Kidney capillary endothelial cell (primary cell): ENCODE measurements at places on chromosomes 1 and 21.

GRCh38 chr1:198528364-198528763, 12.1 kb downstream of the ATP6V1G3 start:
- peak; percentile 31 for DNase-seq

DNA sequence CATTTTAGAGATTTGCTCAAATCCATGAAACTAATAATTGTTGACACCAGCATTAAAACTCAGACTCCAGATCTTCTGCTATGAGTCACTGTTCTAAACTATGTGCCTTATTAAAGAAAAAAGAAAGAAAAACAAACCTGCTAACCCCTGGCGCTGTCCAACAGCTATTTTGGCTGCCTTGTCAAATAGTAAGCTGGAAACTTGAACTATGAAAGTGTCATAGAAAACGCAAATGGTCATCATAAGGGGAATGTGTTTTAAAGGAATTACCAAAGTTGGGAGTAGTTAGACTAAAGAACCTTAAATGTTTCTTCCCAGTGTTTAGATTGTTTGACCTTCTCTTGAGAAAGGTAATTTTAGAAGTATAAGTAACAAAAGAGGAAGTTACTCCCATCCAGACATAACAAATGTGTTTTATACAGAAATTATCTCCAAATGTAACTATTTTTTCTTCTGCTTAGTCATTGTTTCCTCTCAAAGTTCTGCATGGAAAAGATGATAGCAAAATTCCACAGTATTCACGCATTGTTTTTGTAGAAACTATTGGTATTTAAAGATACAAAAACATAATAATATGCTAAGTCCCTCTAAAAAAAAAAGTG, 272.4 kb downstream of the TPR start:
- peak; percentile 71 for DNase-seq

DNA sequence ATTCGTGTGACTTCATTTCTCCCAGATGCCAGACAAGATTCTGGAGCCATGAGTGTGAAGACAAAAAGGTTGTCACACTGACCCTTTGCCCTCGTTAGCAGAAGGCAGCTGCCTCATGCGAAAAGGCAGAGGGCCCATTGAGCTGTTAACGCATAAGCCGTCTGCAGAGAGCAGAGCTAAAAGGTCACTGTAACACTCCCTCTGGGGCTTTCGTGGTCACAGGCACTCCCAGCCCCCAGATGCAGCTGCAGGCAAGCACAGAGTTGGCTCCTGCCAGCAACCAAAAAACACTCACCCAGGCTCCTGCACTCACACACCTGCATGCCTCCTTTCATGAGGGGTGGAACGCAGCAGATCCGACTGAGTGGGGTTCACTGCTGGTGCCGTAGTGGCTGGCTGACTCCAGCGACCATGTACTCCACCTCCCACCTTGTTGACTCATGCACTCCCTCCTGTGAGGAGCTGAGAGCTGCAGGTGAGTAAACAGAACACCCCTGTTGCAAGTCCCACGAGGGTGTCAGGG, 287.5 kb downstream of the SMYD3 start:
- no peak for DNase-seq

DNA sequence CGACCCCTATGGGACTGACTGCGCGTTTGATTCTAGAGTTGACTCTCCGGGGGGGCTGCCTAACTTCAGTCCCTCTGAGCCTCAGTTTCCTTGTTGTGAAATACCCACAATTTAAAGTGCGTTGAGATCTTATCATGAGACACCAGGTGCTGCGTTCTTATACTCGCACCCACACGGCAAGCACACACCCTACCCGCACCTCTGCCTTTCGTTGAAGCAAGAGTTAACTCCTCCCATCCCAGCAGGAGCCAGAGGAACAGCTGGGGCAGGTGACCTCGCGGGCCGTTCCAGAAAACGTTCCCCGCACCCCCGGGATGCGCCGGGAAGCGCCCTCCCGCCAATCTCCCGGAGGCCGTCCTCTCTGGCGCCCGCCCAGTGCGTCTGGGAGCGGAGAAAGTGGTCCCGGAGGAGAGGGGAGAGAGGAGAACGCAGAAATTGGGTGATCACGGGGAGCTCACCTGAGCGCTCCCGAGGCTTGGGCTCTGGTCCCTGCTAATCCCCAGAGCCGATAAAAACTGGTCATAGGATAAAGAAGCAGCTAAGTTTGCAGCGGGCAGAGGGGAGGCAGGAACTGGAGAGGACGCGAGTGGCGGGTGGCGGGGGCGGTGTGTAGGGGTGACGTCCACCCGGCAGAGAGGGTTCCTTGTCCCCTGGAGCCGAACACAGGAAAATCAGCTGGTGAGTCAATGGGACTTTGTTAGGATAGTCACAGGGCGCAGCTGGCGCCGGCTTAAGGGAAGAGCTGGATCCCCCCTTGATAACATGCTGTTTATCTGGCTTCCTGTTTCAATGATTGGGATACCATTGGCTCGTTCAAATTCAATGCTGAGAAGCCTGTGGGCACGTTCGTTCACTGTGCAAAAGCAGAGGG, 869 bp downstream of the NAV1 start:
- peak; percentile 96 for DNase-seq

DNA sequence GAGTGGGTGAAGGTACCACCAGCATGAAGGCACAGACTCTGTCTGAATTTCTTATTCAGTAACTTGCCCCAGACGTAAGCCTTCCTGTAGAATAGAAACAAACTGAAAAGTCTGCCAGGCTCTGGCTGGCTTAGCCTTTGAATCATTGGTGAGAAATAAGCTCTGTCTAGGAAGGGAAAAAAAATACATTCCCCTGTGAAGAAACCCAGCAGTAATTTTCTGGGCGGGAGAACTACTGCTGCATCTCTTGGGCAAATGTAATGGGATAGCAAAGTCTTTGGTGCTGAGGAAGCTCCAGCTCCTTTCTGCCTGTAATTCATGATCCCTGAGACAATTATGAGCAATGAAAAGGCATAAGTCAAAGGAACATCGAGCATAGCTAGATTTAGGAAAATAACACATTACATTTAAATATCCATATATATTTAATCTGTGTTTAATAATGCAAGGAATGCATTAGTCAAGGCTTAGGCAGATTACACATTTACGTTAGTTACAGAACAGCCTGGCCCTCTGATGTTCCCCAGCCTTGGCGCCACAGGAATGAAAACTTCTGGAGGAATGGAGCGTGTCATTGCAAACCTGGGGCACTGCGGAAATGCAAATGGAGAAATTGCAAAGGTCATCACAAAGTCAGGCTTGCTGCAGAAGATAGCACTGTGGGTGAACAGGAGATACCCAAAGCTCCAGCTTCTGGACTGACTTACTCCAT, 216.3 kb upstream of the CAMK1G start:
- DNase-seq: no peak

DNA sequence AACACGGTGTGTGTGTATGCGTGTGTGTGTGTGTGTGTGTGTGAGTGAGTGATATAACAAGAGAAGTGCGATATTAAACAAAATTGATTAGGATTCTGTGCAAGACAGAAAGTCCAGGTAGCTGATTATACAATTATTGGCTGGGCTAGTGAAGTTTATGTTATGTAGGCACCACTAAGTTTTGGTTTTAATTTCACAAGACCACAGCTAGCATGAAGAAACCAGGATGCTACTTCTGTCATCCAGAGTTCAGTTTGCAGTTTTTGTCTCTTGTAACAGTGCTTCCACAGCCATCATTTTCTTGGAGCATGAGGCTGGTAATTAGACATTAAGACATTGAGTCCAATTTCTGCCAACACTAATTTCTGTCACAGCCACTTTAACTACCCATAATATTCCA, 1590.2 kb upstream of the B3GALT2 start:
- no peak for DNase-seq
